ENCODE measurements at places on chromosomes 5 and 9. TPM values are rescaled to one million over a fixed set of nuclear protein-coding genes. Genes with fewer than 3 reads are reported as not detected.

GRCh38 chr9:93111001-93111370 lies 15.0 kb downstream of the CARD19 start:
- H3K36me3 ChIP-seq: no peaks in the 10 kb centered on the region
- DNase-seq: peak; percentile 19
- no peak overlapping the region for H3K27ac ChIP-seq
- no peaks in the 10 kb centered on the region for H3K4me1 ChIP-seq

CBY3 gene
- not detected for total RNA-seq

- no peak overlapping the region for H3K4me3 ChIP-seq
- H3K27me3 ChIP-seq: no peaks in the 10 kb centered on the region
- H3K36me3 ChIP-seq: no peaks in the 10 kb centered on the region
Observed at GRCh38 chr9:23556459-23556858, 269.6 kb downstream of the ELAVL2 start.

DNA sequence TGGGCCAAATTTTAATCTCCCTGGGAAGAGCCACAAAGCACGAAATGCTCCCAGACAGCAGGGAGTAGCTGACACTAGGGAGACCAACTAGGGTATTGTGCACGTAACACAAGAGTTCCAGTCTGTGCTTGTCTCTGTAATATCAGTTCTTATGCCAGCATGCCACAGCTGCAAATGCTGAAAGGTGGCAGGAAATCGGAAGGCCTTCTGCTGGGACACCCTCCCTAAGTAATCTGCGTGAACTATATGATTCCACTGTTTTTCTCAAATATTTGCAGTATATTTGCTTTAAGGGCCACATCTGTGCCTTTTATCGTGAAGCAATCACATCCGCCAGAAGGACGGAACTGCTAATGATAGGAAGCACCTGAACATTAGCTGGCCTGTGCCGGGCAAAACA lies 12.6 kb downstream of the VLDLR start:
- DNase-seq: no peak
- no peaks in the 10 kb centered on the region for H3K27me3 ChIP-seq
- H3K27ac ChIP-seq: no peak overlapping the region
- H3K4me1 ChIP-seq: no peaks in the 10 kb centered on the region
- H3K4me3 ChIP-seq: no peak overlapping the region

DNA sequence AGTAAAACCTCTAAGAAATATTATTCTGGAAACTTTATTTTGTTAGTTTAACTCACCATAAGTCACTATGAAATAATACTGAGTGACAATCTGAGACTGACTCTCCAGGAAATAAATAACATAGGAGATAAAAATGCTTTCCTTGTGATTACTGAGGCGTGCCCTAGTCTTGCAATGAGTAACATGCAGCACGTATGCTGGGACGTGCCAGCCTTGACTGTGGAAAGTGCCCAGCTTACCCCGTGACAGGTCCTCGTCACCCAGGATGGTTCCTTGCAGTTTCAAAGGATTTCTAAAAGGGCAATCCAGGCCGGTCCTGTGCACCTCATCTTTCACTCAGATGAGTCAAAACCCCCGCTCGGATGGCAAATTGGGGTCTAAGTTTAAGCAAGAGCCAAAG lies 720.8 kb upstream of the ADAMTS16 start:
- no peak overlapping the region for H3K27ac ChIP-seq
- no peak overlapping the region for H3K4me3 ChIP-seq
- DNase-seq: no peak
- no peaks in the 10 kb centered on the region for H3K4me1 ChIP-seq
- no peaks in the 10 kb centered on the region for H3K36me3 ChIP-seq

SMIM33 gene
- not detected for total RNA-seq

DNA sequence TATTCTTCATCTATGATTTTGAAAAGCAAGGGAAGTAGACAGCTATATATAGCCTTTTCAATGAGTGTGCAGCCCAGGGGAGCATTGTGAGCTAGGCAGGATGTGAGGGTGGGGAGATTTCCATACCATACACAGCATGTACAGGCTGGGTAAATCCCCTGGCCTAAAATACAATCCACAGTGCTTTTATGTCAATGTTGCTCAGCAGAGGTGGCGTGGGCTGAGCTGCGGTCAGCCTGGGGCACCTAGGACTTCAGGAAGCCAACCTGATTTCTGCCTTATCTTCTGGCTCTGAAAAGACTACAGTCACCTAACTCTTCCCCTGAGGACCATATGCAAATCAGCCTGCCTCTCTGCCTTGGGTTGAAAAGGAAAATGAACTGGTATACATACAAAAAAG lies 6.3 kb upstream of the GARIN3 start:
- DNase-seq: no peak
- H3K27me3 ChIP-seq: no peaks in the 10 kb centered on the region
- no peak overlapping the region for H3K27ac ChIP-seq
- H3K36me3 ChIP-seq: no peaks in the 10 kb centered on the region

DRD1 gene
- total RNA-seq: 0.33 TPM

CATSPER3 gene
- total RNA-seq: 0.44 TPM

DNA sequence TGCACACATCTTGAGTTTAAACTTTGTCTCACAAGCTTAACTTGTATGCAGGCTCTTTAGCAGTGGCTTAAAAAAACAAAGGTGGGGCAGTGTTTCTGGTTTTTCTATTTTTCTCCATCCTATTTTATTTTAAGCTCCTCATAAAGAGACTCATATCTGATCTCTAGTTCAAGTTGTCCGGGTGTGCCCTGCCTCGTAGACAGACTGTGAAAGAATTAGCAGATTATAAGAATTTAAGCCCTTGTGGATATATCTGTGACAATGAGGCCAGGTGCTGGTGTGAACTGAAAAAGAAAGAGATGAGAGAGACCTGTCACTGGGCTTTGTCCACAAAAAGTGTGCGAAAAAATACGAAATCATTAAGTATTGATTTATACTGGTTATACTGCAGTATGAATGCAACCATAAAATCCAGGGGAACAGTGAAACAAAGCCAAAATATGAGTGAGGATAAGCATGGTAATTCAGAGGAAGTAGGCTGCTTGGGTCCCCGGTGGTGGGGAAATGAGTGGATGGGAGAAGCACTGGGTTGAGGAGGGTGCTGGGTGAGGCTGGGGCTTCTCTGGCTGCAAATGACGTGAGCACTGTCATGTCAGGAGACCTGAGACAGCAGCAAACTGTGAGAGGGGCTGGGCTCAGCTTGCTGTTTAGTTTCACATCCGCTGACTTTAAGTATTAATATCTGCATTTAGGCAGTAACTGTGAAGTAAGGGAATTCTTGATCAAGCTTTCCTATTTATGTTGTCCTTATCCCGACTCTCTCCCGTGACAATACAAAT lies 179.7 kb upstream of the ANKRD55 start:
- H3K27me3 ChIP-seq: no peaks in the 10 kb centered on the region
- no peak for DNase-seq
- H3K27ac ChIP-seq: no peak overlapping the region
- H3K36me3 ChIP-seq: no peaks in the 10 kb centered on the region
- H3K4me1 ChIP-seq: no peaks in the 10 kb centered on the region
